ENCODE measurements at places on chromosomes 12 and 14.

DNA sequence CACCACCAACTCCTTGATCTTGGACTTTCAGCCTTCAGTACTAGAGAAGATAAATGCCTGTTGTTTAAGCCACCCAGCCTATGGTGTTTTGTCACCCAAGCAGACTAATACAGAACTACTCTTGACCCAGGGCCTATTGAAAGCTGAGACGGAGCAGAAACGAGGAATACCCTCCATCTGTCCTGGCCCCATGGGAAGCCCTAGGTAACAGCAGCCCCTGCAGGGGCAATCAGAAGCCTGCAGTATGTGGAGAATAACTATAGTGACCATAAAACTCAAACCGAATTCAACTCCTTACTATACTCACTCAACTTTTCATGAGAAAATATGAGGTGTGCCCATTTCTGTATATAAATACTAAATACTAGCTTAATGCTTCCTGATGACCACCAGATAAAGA, 307.4 kb downstream of the NUAK1 start:
- no peak for DNase-seq

- DNase-seq = no peak
Observed at GRCh38 chr14:50093496-50093895, 22.9 kb downstream of the VCPKMT start.

- DNase-seq = peak; percentile 80
Observed at GRCh38 chr14:21917699-21918436, 244.2 kb upstream of the OR4E1 start.

DNA sequence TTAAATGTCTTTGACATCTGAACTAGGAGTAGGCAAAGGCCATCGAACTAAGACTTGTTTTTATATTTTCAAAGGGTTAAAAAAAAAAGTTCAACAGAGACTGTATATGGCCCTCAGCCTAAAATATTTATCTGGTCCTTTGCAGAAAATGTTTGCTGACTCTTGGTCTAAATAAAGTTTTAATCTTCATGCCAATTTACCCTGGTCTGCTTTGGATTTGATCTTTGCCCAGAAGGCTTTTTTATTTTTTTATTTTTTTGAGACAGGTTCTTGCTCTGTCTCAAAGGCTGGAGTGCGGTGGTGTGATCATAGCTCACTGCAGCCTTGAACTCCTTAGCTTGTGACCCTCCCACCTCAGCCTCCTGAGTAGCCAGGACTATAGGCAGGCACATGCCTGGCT, 47.1 kb downstream of the SPATS2 start:
- DNase-seq = no peak

DNA sequence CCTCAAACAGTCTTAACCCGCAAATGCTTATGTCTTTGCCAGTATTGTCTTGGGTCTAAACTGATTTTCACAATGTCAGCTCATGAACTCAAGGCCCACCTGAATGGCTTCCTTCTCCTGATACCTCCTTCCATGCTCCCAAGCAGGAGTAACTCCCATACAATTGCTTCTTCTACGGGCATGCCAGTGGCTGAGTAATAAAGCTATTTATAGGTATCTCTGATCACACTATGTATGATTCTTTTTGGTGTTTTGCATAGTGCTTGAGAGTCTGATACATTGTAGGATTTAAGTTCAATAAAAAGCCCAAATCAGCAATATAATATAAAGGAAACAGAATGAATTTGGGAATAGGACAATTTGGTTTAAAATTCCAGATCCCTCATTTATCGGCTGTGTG, 235.0 kb upstream of the DCN start:
- DNase-seq = peak; percentile 13
